ENCODE measurements at places on chromosomes 13 and 19. TPM values are rescaled to one million over a fixed set of nuclear protein-coding genes. Genes with fewer than 3 reads are reported as not detected.

The CGB5 gene
- not detected for total RNA-seq

The SETDB2 gene
- 7.8 TPM for total RNA-seq

The ZMYM5 gene
- total RNA-seq = 9.6 TPM

The KIR2DL1 gene
- not detected for total RNA-seq

The POU2F2 gene
- 0.26 TPM for total RNA-seq

The CAPN12 gene
- total RNA-seq = 0.13 TPM

The HMG20B gene
- 58.3 TPM for total RNA-seq

The OR7A5 gene
- not detected for total RNA-seq

The OR4F17 gene
- not detected for total RNA-seq

The PRX gene
- 1.4 TPM for total RNA-seq

The SLC25A23 gene
- 56.6 TPM for total RNA-seq

The CRB3 gene
- total RNA-seq = 0.17 TPM

The CFAP97D2 gene
- not detected for total RNA-seq

The ERICH4 gene
- not detected for total RNA-seq

The ENOX1 gene
- total RNA-seq = 5.5 TPM

The LGI4 gene
- total RNA-seq = 1.5 TPM

The FXYD7 gene
- total RNA-seq = not detected

The RASGRP4 gene
- total RNA-seq = not detected

The IRGQ gene
- total RNA-seq = 29.3 TPM

The ADAMTSL5 gene
- total RNA-seq = 4.6 TPM

The PTH2 gene
- not detected for total RNA-seq

The CATSPERD gene
- total RNA-seq = not detected

The CEACAM6 gene
- not detected for total RNA-seq

The ZNF846 gene
- total RNA-seq = 18.0 TPM

The KLK14 gene
- not detected for total RNA-seq

The ZNF888 gene
- total RNA-seq = 4.8 TPM

The GPR183 gene
- 0.07 TPM for total RNA-seq

The ZNF766 gene
- 15.4 TPM for total RNA-seq
